Activated CD4-positive, alpha-beta memory T cell treated with anti-CD3 and anti-CD28 coated beads, Interleukin-2, amount 10 ng/mL, durations not matched to agents 7 days and 5 days (primary cell): ENCODE measurements at places on chromosomes 6 and 20. TPM values are rescaled to one million over a fixed set of nuclear protein-coding genes. Genes with fewer than 3 reads are reported as not detected.
A peak's percentile ranks its signal among the peaks of the same experiment; 100 is the strongest.

GRCh38 chr6:293193-294174, 1.2 kb downstream of the DUSP22 start:
- peaks cover 2% of the 10 kb centered on the region for H3K27me3 ChIP-seq
- H3K4me3 ChIP-seq, result peak overlapping the region; percentile 84
- DNase-seq, result peak; percentile 39
- peaks cover 55% of the 10 kb centered on the region for H3K4me1 ChIP-seq

GRCh38 chr20:58833921-58834320, 16.8 kb downstream of the GNAS-AS1 start:
- peaks cover 3% of the 10 kb centered on the region for H3K36me3 ChIP-seq
- DNase-seq, result no peak
- H3K4me3 ChIP-seq, result no peak overlapping the region
- H3K27me3 ChIP-seq, result peaks cover 39% of the 10 kb centered on the region

DNA sequence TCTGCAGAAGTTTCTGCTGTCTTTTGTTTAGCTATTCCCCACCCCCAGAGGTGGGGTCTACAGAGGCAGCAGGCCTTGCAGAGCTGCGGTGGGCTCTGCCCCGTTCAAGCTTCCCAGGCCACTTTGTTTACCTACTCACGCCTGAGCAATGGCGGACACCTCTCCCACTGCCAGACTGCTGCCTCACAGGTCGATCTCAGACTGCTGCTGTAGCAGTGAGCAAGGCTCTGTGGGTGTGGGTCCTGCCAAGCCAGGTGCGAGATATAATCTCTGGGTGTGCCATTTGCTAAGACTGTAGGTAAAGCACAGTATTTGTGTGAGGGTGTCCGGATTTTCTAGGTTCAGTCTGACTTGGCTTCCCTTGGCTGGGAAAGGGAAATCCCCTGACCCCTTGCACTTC, 23.6 kb upstream of the ZNF337 start:
- H3K4me3 ChIP-seq, result no peak overlapping the region
- H3K4me1 ChIP-seq, result peaks cover 29% of the 10 kb centered on the region
- H3K36me3 ChIP-seq, result peaks cover 47% of the 10 kb centered on the region
- H3K27ac ChIP-seq, result no peak overlapping the region

- H3K4me1 ChIP-seq, result peaks cover 78% of the 10 kb centered on the region
- peak overlapping the region; percentile 14 for H3K27ac ChIP-seq
- H3K36me3 ChIP-seq, result peaks cover 69% of the 10 kb centered on the region
- no peaks in the 10 kb centered on the region for H3K27me3 ChIP-seq
- H3K4me3 ChIP-seq, result no peak overlapping the region
Observed at GRCh38 chr20:44897133-44897532, 11.6 kb downstream of the YWHAB start.

GRCh38 chr6:114366899-114367298, 24.1 kb upstream of the HS3ST5 start:
- no peak for DNase-seq
- H3K27me3 ChIP-seq, result no peaks in the 10 kb centered on the region
- H3K36me3 ChIP-seq, result no peaks in the 10 kb centered on the region
- no peaks in the 10 kb centered on the region for H3K4me1 ChIP-seq
- H3K27ac ChIP-seq, result no peak overlapping the region

- no peak overlapping the region for H3K4me3 ChIP-seq
- no peak for DNase-seq
- no peaks in the 10 kb centered on the region for H3K4me1 ChIP-seq
- H3K27me3 ChIP-seq, result no peaks in the 10 kb centered on the region
Observed at GRCh38 chr6:105373481-105373880, 29.4 kb downstream of the PREP start.

DNA sequence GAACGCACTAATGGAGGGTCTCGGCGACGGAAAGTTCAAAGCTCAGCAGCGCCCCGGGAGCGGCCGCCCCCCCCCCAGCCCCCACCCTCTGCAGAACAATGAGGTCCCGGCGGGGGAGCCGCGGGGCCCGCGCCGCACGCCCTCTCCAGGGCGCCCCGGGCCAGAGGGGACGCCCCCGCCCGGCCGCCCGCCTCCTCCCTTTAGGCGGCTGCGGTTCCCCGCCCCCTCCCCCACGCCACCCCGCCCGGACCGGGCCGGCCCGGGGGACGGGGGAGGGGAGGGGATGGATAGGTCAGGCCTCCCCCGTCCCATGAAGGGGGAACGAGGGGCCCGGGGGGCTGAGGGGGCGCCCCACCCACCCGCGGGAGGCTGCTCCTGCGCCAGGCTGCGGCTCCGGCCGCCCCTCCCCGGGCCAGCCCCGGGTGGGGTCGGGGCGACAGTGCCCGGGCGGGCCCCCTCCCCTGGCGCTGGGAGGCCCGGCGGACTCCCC, 1.5 kb downstream of the NOL4L start:
- no peak overlapping the region for H3K4me3 ChIP-seq
- peak; percentile 18 for DNase-seq
- no peak overlapping the region for H3K27ac ChIP-seq

- peak overlapping the region; percentile 59 for H3K4me3 ChIP-seq
- H3K27me3 ChIP-seq, result peaks cover 49% of the 10 kb centered on the region
- peak; percentile 77 for DNase-seq
Observed at GRCh38 chr20:46022411-46023147, 6.4 kb upstream of the SLC12A5 start.

DNA sequence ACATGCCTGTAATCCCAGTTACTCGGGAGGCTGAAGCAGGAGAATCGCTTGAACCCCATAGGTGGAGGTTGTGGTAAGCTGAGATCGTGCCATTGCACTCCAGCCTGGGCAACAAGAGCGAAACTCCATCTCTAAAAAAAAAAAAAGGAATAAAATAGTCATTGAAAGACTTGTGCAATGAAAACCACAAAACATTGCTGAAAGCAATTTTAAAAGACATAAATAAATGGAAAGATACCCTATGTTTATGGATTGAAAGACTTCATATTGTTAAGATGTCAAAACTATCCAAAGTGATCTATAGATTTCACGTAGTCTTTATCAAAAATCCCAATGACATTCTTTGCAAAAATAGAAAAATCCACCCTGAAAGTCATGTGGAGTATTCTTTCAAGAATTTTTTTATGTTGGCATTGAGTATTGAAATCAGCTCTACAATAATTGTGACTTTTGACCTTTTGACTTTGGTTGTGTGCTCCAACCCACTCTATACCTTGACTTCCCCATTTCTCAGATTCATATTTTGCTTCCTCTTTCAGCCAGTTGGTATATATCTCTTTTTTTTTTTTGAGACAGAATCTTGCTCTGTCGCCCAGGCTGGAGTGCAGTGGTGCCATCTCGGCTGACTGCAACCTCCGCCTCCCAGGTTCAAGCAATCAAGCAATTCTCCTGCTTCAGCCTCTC, 45.5 kb upstream of the SLC23A2 start:
- DNase-seq, result no peak
- peaks cover 21% of the 10 kb centered on the region for H3K27me3 ChIP-seq
- no peaks in the 10 kb centered on the region for H3K36me3 ChIP-seq
- H3K27ac ChIP-seq, result no peak overlapping the region
- no peak overlapping the region for H3K4me3 ChIP-seq
- no peaks in the 10 kb centered on the region for H3K4me1 ChIP-seq

DNA sequence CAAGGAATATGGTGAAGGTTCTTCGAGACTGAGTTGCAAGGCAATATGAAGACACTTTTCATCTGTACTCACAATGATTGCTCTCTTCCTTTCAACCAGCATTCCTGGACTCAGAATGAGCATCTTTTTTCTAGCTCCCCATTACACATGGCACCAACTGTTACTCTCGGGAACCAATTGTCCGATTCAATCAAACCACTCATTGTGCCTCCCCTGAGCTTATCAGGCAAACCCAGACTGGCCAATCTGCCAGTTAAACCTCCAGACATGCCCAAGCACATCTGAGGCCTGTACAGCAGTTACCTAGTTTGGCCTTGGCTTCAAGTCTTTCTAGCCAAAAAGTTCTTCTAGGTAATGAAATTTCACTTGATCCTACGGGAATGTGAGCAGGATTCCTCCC, 164.1 kb downstream of the ID4 start:
- peaks cover 8% of the 10 kb centered on the region for H3K27me3 ChIP-seq
- peaks cover 5% of the 10 kb centered on the region for H3K4me1 ChIP-seq
- no peak overlapping the region for H3K27ac ChIP-seq
- no peaks in the 10 kb centered on the region for H3K36me3 ChIP-seq

GRCh38 chr20:41094353-41095055, 42.8 kb upstream of the PLCG1 start:
- peaks cover 57% of the 10 kb centered on the region for H3K36me3 ChIP-seq
- H3K27me3 ChIP-seq, result no peaks in the 10 kb centered on the region
- H3K27ac ChIP-seq, result peak overlapping the region; percentile 29
- peaks cover 4% of the 10 kb centered on the region for H3K4me1 ChIP-seq
- no peak overlapping the region for H3K4me3 ChIP-seq

GRCh38 chr6:86949771-86950170, 12.4 kb downstream of the HTR1E start:
- H3K27ac ChIP-seq, result no peak overlapping the region
- H3K27me3 ChIP-seq, result peaks cover 2% of the 10 kb centered on the region
- no peak for DNase-seq

- H3K27ac ChIP-seq, result no peak overlapping the region
- no peak overlapping the region for H3K4me3 ChIP-seq
- no peaks in the 10 kb centered on the region for H3K27me3 ChIP-seq
- no peaks in the 10 kb centered on the region for H3K4me1 ChIP-seq
Observed at GRCh38 chr6:97591955-97592354, 308.9 kb upstream of the MMS22L start.

Gene RIMS1
- total RNA-seq, result not detected

Gene LY6G6D
- not detected for total RNA-seq

Gene ARMC2
- total RNA-seq, result 12.2 TPM

Gene HLA-DQB1
- total RNA-seq, result 74.4 TPM

Gene GNRH2
- total RNA-seq, result 3.0 TPM

Gene BMP7
- total RNA-seq, result not detected

Gene MCHR2
- not detected for total RNA-seq
